ENCODE measurements at places on chromosomes 13 and 19. TPM values are rescaled to one million over a fixed set of nuclear protein-coding genes. Genes with fewer than 3 reads are reported as not detected.

GPR12 gene
- total RNA-seq, result not detected

FXYD1 gene
- total RNA-seq, result 1.2 TPM

ZNF154 gene
- 1.1 TPM for total RNA-seq

PTH2 gene
- not detected for total RNA-seq

TMEM59L gene
- total RNA-seq, result not detected

THSD8 gene
- 25.1 TPM for total RNA-seq

ZNF850 gene
- total RNA-seq, result 4.5 TPM

CCDC169 gene
- total RNA-seq, result not detected

FAM83E gene
- 2.5 TPM for total RNA-seq

SIGLEC5 gene
- total RNA-seq, result 1.1 TPM

DNA sequence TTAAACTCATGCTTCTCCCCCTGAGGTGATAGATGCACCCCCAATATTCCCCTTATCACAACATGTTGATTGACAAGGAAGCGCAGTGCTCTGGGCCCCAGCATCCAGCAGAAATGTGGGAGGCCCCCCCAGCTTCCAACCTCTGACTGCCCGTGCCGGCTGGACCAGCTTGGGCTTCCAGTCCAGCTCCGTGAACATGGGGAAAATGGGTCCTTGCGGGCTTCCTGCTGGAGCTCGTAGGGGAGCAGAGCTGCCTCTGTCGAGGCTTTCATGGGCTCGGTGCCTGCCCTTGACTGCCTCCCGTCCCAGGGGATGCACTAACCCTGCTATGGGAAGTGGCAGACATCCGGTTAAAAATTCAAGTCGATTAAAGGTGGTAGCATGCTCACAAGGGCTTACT is 188.9 kb downstream of the COL4A1 start:
- H3K36me3 ChIP-seq, result no peaks in the 10 kb centered on the region
- H3K4me3 ChIP-seq, result no peak overlapping the region
- H3K27me3 ChIP-seq, result peaks cover 2% of the 10 kb centered on the region

GRCh38 chr13:59354665-59355369 is 808.9 kb downstream of the DIAPH3 start:
- no peaks in the 10 kb centered on the region for H3K4me1 ChIP-seq
- no peak overlapping the region for H3K4me3 ChIP-seq
- no peaks in the 10 kb centered on the region for H3K27me3 ChIP-seq

DNA sequence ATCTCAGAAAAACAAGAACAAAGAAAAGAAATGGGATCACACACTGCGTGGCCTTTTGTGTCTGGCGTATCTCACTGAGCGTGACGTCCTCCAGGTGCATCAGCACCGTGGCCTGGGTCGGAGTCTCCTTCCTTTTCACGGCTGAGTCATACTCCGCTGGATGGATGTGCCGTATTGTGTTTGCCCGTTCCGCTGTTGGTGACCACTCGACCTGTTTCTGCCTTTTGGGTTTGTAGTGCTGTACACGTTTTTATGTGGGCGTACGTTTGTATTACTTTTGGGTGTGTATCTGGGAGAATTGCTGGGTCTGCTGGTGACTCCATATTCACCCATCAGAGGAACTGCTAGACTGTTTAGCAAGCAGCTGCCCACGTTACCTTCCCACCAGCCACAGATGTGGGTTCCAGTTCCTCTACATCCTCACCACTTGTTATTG is 11.4 kb downstream of the ARID3A start:
- H3K27me3 ChIP-seq, result no peaks in the 10 kb centered on the region
- H3K36me3 ChIP-seq, result peaks cover 30% of the 10 kb centered on the region
- H3K4me3 ChIP-seq, result no peak overlapping the region
- DNase-seq, result no peak
- H3K4me1 ChIP-seq, result peaks cover 17% of the 10 kb centered on the region

- no peak overlapping the region for H3K4me3 ChIP-seq
- no peak for DNase-seq
- H3K27me3 ChIP-seq, result no peaks in the 10 kb centered on the region
- no peaks in the 10 kb centered on the region for H3K4me1 ChIP-seq
These were observed 21.7 kb downstream of the PEPD start for GRCh38 chr19:33499671-33500506.

DNA sequence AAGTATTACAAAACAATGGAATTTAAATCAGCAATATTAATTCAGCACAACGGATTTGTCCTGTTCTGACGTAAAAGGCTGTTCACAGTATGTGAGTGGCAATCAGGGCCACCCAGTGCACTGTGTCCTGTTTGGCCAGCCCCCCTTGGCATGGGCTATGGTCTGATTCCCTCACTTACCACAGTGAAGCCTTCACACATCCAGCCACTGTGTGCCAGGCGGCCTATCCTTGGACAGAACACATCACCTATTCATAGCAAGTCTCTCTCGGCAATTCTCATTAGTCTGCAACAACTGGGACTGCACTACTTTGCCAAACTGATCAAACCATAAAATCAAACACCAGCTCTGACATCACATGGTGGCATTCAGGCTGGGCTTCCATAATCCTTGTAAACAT is 221.5 kb upstream of the TSHZ3 start:
- no peaks in the 10 kb centered on the region for H3K4me1 ChIP-seq
- no peaks in the 10 kb centered on the region for H3K27me3 ChIP-seq
- H3K27ac ChIP-seq, result no peak overlapping the region
- no peak overlapping the region for H3K4me3 ChIP-seq

DNA sequence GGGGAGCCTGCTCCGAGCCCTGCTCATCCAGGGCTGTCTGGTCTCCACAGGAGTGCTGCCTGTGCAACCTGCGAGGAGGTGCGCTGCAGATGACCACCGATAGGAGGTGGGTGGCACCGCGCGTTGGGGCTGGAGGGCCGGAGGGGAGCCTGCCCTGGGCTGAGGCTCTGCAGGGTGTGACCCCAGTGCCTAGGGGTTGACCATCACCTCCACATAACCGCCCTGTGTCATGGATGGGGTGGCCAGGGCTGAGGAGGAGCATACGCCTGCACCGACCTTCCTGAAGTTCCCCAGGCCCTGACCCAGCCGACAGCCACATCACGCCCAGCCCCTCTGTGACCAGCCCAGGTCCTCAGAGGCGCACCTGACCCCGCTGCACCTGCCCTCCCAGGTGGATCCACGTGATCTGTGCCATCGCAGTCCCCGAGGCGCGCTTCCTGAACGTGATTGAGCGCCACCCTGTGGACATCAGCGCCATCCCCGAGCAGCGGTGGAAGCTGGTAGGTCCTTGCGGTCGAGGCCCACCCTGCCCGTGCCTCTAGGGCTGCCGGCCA is 168.7 kb downstream of the KDM4B start:
- no peak overlapping the region for H3K4me3 ChIP-seq
- peaks cover 19% of the 10 kb centered on the region for H3K4me1 ChIP-seq
- peaks cover 34% of the 10 kb centered on the region for H3K36me3 ChIP-seq
- no peak overlapping the region for H3K27ac ChIP-seq

GRCh38 chr13:24228852-24229458 is 68.4 kb downstream of the SPATA13 start:
- no peak overlapping the region for H3K4me3 ChIP-seq
- no peaks in the 10 kb centered on the region for H3K27me3 ChIP-seq
- peaks cover 18% of the 10 kb centered on the region for H3K4me1 ChIP-seq
- H3K27ac ChIP-seq, result no peak overlapping the region
- no peak for DNase-seq

DNA sequence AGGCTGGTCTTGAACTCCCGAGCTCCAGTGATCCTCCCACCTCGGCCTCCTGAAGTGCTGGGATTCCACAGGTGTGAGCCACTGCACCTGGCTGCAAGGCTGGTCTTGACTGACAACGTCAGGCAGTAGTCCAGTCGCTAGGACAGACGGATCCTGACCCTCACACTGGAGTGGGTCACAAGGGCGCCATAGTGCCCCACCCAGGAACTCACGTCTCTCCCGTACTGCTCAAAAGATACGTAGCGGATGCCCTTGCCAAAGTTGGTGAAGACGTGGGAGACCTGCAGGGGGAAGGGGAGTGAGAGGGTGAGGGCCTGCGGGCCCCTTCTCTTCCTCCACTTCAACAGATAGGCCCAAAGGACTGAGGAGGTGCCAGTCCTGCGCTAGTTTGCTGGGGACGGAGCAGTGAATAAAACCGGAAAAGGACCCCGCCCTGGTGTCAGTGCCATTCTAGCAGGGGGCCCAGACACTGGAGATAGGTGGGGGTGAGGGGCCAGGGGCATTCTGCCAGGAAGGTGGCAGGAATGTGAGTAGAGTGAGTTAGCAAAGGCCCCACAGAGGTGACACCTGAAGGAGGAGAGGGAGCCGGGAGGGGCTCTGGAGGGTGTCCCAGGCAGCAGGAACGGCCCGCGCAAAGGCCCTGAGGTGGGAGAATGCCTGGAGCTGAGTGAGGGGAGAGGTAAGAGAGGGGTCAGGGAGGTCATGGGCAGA is 11.9 kb downstream of the MRPS12 start:
- H3K27me3 ChIP-seq, result no peaks in the 10 kb centered on the region
- DNase-seq, result no peak
- no peaks in the 10 kb centered on the region for H3K4me1 ChIP-seq
- H3K36me3 ChIP-seq, result no peaks in the 10 kb centered on the region

- no peaks in the 10 kb centered on the region for H3K27me3 ChIP-seq
- no peak overlapping the region for H3K27ac ChIP-seq
- H3K4me1 ChIP-seq, result peaks cover 38% of the 10 kb centered on the region
- no peak overlapping the region for H3K4me3 ChIP-seq
These were observed 83.0 kb downstream of the FLT1 start for GRCh38 chr13:28411831-28412353.

- no peaks in the 10 kb centered on the region for H3K36me3 ChIP-seq
- H3K27ac ChIP-seq, result no peak within 1 kb of the TSS
- peaks cover 5% of the 10 kb centered on the region for H3K27me3 ChIP-seq
- no peak for DNase-seq
These were observed at the start of gene MLNR for GRCh38 chr13:49220036-49220855. MLNR (plus strand) TSS chr13:49220338; CDS start chr13:49220338, 0 bp downstream.

DNA sequence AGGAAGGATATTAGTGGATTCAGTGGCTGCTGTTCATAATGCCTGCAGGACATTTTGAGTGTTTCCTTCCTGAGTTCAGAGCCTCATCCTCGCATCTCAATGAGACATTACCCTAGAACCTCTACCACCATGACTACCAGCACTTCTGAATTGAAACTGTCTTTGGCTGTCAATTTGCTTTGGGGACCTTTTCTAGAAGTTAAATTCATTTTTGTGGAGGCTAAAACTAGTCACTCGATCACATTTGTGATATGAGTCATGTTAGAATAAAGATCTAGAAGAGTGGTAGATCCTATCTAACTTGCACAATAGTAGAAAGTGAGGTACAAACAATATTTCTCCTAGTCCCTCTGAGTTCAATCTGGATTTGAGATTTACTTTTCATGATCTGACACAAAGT is 124.9 kb downstream of the KCNRG start:
- no peak overlapping the region for H3K4me3 ChIP-seq
- no peaks in the 10 kb centered on the region for H3K36me3 ChIP-seq
- no peak for DNase-seq
- H3K27me3 ChIP-seq, result peaks cover 3% of the 10 kb centered on the region
- H3K4me1 ChIP-seq, result no peaks in the 10 kb centered on the region
- H3K27ac ChIP-seq, result no peak overlapping the region

- H3K27ac ChIP-seq, result no peak overlapping the region
- no peaks in the 10 kb centered on the region for H3K36me3 ChIP-seq
- no peaks in the 10 kb centered on the region for H3K27me3 ChIP-seq
- DNase-seq, result no peak
These were observed 61.0 kb upstream of the RAP2A start for GRCh38 chr13:97372936-97373335.

GRCh38 chr19:41767115-41767514 is 11.8 kb downstream of the CEACAM6 start:
- H3K4me1 ChIP-seq, result no peaks in the 10 kb centered on the region
- H3K27ac ChIP-seq, result no peak overlapping the region

- H3K4me3 ChIP-seq, result no peak overlapping the region
- H3K4me1 ChIP-seq, result no peaks in the 10 kb centered on the region
- no peak for DNase-seq
- H3K27me3 ChIP-seq, result no peaks in the 10 kb centered on the region
These were observed 22.1 kb downstream of the MYO9B start for GRCh38 chr19:17097593-17098126.

DNA sequence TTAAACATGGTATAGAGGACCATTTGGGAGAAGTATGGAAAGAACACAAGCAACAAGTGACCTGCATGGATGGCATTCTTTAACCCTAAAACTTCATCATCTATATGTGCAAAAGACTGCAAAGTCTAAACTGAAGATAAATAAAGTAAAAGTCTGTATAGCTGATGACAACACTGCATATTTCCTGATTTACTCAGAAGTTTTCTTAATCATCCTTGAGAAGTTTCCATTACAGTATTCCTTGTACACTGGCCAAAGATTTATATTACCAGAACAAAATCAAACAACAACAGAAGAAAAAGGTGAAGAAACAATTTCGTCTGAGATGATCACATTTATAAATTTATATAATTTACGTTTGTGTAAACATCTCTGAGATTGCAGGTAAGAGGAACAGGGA is 805.7 kb downstream of the PCDH9 start:
- H3K27me3 ChIP-seq, result no peaks in the 10 kb centered on the region
- no peaks in the 10 kb centered on the region for H3K36me3 ChIP-seq
- H3K27ac ChIP-seq, result no peak overlapping the region
- DNase-seq, result no peak
- H3K4me3 ChIP-seq, result no peak overlapping the region

- no peaks in the 10 kb centered on the region for H3K27me3 ChIP-seq
- H3K4me3 ChIP-seq, result no peak overlapping the region
- no peaks in the 10 kb centered on the region for H3K36me3 ChIP-seq
- no peak overlapping the region for H3K27ac ChIP-seq
These were observed 12.0 kb upstream of the USP12 start for GRCh38 chr13:27183561-27184147.

DNA sequence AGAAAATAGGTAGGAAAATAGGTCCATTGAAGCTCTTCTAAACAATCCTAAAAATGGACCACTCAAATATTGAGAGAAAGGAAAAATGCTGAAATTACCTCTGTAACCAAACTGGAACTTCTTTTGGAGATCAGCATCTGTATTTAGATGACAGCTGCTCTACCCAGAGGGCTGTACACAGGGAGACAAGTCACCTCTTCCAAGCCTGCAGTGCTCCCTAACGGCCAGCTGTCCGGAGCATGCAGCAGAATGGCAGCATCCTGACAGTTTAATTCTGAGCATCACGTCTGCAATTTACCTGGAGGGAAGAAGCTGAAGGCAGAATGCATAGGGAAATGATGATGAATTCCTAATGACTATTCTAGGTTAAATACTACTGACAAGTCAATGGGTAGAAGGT is 62.8 kb upstream of the DIAPH3 start:
- H3K27ac ChIP-seq, result no peak overlapping the region
- no peaks in the 10 kb centered on the region for H3K36me3 ChIP-seq
- H3K4me3 ChIP-seq, result no peak overlapping the region
- no peaks in the 10 kb centered on the region for H3K4me1 ChIP-seq
- H3K27me3 ChIP-seq, result no peaks in the 10 kb centered on the region

DNA sequence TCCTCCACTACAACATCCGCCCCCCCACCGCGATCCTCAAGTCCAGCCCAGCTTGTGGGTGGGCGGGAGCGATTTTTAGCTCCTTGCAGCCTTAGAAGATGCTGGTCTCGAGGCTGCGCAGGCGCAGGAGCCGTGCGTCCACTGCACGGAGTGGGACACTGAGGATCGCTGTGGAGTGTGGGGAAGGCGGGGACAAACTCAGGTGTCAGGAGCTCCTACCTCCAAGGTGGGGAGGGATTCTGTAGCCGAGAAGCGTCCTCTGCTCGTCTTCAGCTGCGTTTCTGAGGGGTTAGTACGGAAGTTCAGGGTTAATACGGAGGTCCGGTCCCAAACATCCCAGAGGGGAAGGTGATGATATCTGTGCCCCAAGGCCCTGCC is at the start of gene RTBDN:
TSS of gene RTBDN (minus strand) at position 14 of the 378 bp plus-strand sequence. CDS start 4,600 bp downstream, outside the sequence.
- H3K36me3 ChIP-seq, result no peaks in the 10 kb centered on the region
- H3K27me3 ChIP-seq, result peaks cover 10% of the 10 kb centered on the region
- H3K4me3 ChIP-seq, result peak within 1 kb of the TSS; percentile 41
- DNase-seq, result no peak

GRCh38 chr13:34942732-34943435 is 814 bp downstream of the NBEA start:
- H3K27ac ChIP-seq, result no peak overlapping the region
- H3K27me3 ChIP-seq, result no peaks in the 10 kb centered on the region
- no peak for DNase-seq
- H3K4me1 ChIP-seq, result no peaks in the 10 kb centered on the region

Data from GM12878 (cell line).